Osteoblast (primary cell): ENCODE measurements at places on chromosomes 6 and 20. TPM values are rescaled to one million over a fixed set of nuclear protein-coding genes. Genes with fewer than 3 reads are reported as not detected.

Gene RBPJL
- total RNA-seq, result not detected in 2 replicates

Gene TREM1
- 0.72 and 1.8 TPM in 2 replicates for total RNA-seq

Gene SOBP
- 3.6 and 12.1 TPM in 2 replicates for total RNA-seq

Gene PCSK2
- total RNA-seq, result not detected in 2 replicates

Gene F13A1
- total RNA-seq, result under 0.01 TPM in 2 replicates

Gene SPTLC3
- 14.8 and 15.9 TPM in 2 replicates for total RNA-seq

Gene FAM120B
- total RNA-seq, result 13.4 and 17.1 TPM in 2 replicates

Gene FAXC
- 0.88 and 1.1 TPM in 2 replicates for total RNA-seq

Gene RAB22A
- total RNA-seq, result 23.9 and 26.2 TPM in 2 replicates

Gene PSMA7
- total RNA-seq, result 208 and 215 TPM in 2 replicates

Gene LY6G6F
- total RNA-seq, result not detected in 2 replicates

Gene LGSN
- total RNA-seq, result not detected in 2 replicates

Gene NCR2
- total RNA-seq, result not detected in 2 replicates

Gene PBOV1
- total RNA-seq, result not detected in 2 replicates

Gene GTF2H4
- 8.8 and 10.9 TPM in 2 replicates for total RNA-seq

Gene SRSF12
- under 0.01 and 0.29 TPM in 2 replicates for total RNA-seq

Gene PRRT1
- under 0.01 TPM in 1 of 2 replicates, not detected in the other for total RNA-seq

Gene TFAP2A
- total RNA-seq, result under 0.01 and 0.36 TPM in 2 replicates

Gene HSPA1L
- 0.29 and 0.72 TPM in 2 replicates for total RNA-seq

Gene MOCS1
- total RNA-seq, result 25.3 and 28.3 TPM in 2 replicates

Gene SAMD10
- total RNA-seq, result 0.59 and 1.4 TPM in 2 replicates

Gene EPPIN
- not detected in 2 replicates for total RNA-seq

Gene MOXD1
- 17.1 and 19.5 TPM in 2 replicates for total RNA-seq

Gene ADTRP
- 0.72 and 1.2 TPM in 2 replicates for total RNA-seq

Gene FOXA2
- total RNA-seq, result not detected in 2 replicates

Gene SLPI
- total RNA-seq, result 1.4 and 2.1 TPM in 2 replicates

Gene OLIG3
- not detected in 2 replicates for total RNA-seq

Gene PRICKLE4
- 0.59 TPM in 1 of 2 replicates, not detected in the other for total RNA-seq

Gene TFAP2D
- total RNA-seq, result not detected in 2 replicates

Gene LY86
- not detected in 2 replicates for total RNA-seq

Gene PEX3
- total RNA-seq, result 19.2 and 22.1 TPM in 2 replicates

Gene ASIP
- total RNA-seq, result not detected in 2 replicates

Gene CCN6
- total RNA-seq, result 6.8 and 6.9 TPM in 2 replicates

Gene KCNS1
- total RNA-seq, result 0.59 and 1.1 TPM in 2 replicates

Gene ABHD16B
- not detected in 2 replicates for total RNA-seq

Gene KHDC1L
- 0.72 TPM in 1 of 2 replicates, not detected in the other for total RNA-seq

Gene ARMH2
- total RNA-seq, result not detected in 2 replicates

Gene POLR1C
- 28.6 and 29.5 TPM in 2 replicates for total RNA-seq

Gene SLC17A2
- not detected in 2 replicates for total RNA-seq

Gene CENPW
- total RNA-seq, result 1.1 and 3.8 TPM in 2 replicates

Gene GSTA3
- not detected in 2 replicates for total RNA-seq

Gene PRKN
- 2.9 and 4.7 TPM in 2 replicates for total RNA-seq
